ENCODE measurements at places on chromosomes 11 and 22. TPM values are rescaled to one million over a fixed set of nuclear protein-coding genes. Genes with fewer than 3 reads are reported as not detected.

GRCh38 chr11:114077482-114078305, 18.2 kb downstream of the ZBTB16 start:
- no peak for DNase-seq

GRCh38 chr11:121575963-121576290, 123.2 kb upstream of the SORL1-AS1 start:
- DNase-seq: no peak

DNA sequence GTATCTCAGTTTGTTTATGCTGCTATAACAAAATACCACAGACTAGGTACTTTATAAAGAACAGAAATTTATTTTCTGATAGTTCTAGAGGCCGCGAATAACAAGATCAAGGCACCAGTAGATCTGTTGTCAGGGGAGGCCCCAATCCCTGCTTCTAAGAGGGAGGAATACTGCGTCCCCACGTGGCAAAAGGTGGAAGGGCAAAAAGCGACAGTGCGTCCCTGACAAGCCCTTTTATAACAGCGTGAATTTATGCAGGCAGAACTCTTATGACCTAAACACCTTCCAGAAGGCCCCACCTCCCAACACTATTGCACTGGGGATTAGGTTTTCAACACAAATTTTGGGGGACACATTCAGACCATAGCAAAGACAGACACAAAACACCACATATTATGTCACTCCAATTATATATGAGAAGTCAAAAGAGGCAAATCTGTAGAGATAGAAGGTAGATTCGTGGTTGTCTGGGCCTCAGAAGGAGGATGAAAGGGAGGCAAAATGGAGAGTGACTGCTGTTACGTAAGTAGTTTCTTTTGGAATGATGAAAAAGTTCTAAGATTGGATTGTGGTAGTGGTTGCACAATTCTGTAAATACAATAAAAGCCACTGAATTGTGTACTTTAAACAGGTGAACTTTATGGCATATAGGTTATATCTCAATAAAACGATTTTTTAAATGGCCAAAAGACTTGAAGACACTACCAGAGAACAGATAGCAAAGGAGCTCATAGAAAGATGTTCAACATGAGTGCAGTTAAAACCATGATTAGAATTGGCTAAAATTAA, 30.1 kb upstream of the TNRC6B start:
- DNase-seq: peak; percentile 73

- DNase-seq: no peak
Measured at GRCh38 chr11:121740902-121741301, 288.1 kb upstream of the SORL1-AS1 start.

Gene MS4A12
- total RNA-seq: not detected

Gene DCDC1
- total RNA-seq: 0.25 TPM

- DNase-seq: no peak
Measured at GRCh38 chr22:31162015-31162765, 2.2 kb downstream of the RNF185 start.

Gene CHEK1
- 111 TPM for total RNA-seq

DNA sequence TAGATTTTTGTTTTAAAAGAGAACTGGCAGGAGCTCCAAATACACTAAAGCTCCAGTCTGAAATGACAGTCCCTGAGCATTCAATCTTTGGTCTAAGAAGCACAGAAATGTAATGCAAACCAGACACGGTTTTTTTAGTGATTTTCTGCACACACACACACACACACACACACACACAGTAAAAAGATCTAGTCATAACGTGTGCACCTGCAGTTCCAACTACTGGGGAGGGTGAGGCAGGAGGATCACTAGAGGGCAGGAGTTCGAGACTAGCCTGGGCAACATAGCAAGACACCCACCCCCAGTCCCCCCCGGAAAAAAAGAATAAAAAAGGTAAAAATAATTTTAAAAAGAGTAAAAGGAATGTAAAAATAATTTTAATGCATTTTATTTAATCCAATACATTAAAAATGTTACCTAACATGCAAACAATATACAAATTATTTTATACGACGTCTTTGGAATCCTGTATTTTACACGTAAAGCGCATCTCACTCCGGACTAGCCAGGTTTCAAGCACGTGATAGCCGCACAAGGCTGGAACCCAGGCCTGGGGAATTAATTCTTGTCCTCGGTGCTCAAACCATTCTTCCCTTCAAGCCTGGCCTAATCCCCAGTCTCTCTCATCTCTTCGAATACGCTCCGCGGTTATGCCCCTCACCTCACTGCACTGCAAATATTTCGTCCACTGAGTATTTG, 762 bp upstream of the TBC1D22A start:
- DNase-seq: no peak

- DNase-seq: no peak
Measured at GRCh38 chr11:58586998-58587397, 8.1 kb downstream of the ZFP91 start.

DNA sequence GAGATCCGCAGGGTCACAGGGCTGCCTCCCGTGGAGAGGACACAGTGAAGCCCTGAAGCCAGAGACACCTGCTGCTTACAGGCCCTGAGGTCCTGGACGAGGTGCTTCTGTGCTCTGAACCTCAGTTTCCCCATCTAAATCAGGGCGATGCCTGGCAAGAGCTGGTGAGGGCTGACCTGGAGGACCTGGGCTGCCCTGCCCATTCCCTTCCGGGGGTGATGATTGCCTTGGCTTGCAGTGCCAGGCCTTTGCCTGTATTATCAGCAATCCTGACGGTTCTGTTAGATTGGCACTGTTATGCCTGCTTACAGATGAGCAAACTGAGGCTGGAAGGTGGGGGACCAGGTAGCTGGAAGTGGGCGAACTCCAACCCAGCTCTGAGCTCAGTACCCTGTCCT, 7.8 kb upstream of the GTSE1 start:
- DNase-seq: no peak

- no peak for DNase-seq
Measured at GRCh38 chr11:126963115-126963514, 37.5 kb downstream of the KIRREL3 start.
